ENCODE measurements at places on chromosomes 12 and 14. TPM values are rescaled to one million over a fixed set of nuclear protein-coding genes. Genes with fewer than 3 reads are reported as not detected.

Gene PYGL
- 7.0 TPM for total RNA-seq

- DNase-seq = no peak
Observed at GRCh38 chr12:26800858-26801257, 32.1 kb downstream of the ITPR2 start.

DNA sequence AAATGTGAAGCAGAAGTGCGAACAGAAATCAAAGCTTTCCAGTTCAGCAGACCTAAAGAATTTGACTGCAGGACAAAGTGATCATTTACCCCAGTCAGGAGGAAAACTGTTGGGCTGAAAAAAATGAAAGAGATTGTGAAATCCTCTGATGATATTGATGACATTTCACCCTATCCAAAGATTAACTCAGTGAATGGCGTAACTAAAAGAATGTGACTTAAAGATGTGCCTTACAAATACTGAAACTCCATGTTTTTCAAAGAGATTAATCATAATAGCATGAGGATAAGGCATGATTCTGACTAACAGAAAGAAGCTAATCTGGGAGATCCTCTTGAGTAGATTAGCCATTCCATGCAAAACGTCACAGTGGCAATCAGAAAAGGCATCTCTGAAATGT lies 225.6 kb downstream of the DUSP6 start:
- DNase-seq = no peak

- DNase-seq = no peak
Observed at GRCh38 chr12:59357811-59358210, 238.0 kb upstream of the SLC16A7 start.

Gene OR6C75
- not detected for total RNA-seq

DNA sequence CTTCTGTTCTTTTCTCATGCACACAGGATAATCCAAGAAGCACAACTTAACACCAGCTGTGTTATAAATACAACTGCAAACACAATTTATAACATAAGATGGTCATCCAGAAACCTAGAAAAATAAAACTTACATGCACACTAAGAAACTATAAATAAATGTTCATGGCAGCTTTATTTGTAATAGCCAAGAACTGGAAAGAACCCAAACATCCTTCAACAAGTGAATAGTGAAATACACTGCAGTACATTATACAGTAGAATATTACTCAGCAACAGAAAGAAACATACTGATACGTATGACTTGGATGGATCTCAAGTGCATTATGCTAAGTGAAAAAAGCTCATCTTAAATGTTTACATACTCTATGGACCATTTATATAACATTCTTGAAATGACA lies 132.7 kb downstream of the SPTSSA start:
- no peak for DNase-seq

- no peak for DNase-seq
Observed at GRCh38 chr14:37985826-37986470, 221.8 kb upstream of the SSTR1 start.

Gene MAP3K9
- 1.6 TPM for total RNA-seq

DNA sequence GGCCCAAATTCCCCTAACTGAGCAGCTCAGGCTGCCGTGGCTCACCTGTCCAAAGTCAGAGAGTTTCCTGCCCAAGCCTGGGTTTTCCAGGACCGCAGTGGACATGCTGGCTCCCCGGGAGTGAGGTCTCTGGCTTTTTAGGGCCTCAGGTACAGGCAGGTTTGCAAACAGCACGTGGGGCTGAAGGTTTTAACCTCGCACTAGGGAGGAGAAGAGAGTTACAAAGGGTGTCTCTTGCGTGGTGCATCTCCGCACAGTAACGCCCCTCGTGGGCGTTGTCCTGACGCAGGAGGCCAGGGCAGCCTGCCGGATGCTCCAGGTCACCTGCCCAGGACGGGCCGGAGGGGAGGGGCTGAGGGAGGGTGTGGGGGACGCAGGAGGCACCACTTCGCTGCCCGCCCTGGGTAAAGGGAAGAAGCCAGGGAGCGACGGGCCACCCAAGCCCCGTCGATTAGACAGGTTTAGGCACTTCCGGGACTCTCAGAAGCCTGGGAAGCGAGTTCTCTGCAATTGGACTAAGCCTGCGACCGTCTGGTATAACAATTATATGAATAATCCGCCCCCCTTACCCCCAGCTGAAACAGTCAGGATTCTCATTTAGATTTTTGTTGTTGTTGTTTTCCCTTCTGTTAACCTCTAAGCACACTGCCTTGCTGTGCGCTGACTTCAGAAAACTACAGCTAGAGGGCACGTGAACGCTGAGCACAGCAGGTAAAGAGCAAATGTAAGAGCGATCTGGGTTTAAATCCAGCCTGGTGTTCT lies at the start of gene PAH:
TSS of gene PAH (minus strand) at position 219 of the 762 bp plus-strand sequence. CDS start at position 105, 114 bp downstream.
- no peak for DNase-seq

Gene NAA30
- 26.1 TPM for total RNA-seq

DNA sequence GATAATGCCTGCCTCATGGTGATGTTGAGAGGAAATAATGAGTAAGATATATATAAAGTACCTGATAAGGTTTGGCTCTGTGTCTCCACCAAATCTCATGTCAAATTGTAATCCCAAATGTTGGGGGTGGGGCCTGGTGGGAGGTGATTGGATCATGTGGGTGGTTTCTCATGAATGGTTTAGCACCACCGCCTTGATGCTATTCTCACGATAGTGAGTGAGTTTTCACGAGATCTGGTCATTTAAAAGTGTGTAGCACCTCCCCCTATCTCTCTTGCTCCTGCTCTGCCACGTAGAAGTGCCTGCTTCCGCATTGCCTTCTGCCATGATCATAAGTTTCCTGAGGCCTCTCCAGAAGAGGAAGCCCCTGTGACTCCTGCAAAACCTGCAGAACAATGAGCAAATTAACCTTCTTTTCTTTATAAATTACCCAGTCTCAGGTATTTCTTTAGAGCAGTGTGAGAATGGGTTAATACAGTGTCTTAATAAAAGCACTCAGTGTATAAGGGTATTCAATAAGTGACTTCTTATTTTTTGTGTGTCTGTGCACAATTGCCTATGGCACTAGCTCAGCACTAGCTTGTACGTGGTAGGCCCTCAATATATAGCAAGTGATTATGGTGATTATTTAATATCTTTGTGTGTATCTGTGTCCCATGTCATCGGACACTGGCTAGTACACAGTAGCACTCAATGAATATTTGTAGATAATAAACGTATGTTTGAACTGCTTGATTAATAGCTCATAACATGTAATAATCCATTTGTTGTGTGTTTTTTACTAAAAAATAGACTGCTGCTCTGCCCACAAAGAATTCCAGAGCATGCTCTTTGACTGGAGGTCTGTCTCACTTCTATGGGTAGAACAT lies 138.1 kb upstream of the LMNTD1 start:
- DNase-seq = no peak

Gene KRT2
- total RNA-seq = not detected

Gene NOVA1
- 0.93 TPM for total RNA-seq

DNA sequence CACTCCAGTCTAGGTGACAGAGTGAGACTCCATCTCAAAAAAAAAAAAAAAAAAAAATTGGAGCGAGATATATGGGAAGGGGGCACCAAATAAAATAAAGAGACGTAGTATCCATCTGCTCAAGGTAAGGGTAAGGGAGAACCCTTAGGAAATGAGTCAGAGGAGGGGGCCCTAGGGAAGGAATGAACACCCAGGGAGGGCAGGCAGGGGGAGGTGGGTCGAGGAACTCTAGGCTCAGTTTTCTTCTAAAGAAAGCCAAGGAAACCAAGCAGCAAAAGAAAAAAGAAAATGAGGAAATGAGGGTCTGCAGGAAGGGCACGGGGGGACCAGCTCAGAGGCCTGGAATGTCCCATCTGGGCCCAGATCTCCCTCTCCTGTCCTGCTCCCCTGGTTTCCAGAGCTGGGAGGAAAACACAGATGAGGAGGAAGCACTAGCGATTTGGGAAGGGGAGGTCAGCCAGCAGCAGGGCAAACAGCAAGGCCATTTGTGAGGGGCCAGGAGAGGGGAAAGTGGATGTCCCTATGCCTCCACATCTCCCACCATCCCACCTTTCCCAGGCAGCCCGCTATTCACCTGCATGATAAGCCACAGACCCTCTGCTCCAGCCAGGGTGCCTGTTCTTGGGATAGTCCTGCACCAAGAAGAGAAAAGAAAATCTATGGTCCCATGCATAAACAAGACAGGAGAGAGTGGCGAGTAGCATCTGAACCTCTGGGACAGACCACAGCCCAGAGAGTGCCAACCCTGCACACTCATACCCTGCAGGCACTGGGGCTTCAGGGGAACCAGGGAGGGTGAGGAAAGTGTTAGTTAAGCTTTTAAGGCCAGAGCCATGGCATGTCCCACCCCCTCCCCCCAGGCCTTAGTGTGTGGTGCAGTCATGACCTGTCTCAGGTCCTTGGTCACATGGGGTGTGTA lies 11.9 kb downstream of the SPRYD3 start:
- no peak for DNase-seq

Gene ZDHHC17
- 14.5 TPM for total RNA-seq

DNA sequence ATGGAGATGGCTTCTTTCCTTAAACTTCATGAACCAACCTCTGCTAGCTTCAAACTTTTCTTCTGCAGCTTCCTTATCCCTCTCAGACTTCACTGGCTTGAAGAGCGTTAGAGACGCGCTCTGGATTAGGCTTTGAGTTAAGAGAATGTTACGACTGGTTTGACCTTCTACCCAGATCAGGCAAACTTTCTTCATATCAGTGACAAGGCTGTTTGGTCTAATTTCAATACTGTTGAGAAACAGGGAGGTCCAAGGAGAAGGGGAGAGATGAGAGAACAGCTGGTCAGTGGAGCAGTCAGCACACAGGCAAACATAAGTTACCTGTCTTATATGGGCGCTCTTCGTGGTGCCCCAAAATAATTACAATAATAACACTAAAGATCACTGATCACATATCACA lies 14.9 kb downstream of the SCAF11 start:
- no peak for DNase-seq

DNA sequence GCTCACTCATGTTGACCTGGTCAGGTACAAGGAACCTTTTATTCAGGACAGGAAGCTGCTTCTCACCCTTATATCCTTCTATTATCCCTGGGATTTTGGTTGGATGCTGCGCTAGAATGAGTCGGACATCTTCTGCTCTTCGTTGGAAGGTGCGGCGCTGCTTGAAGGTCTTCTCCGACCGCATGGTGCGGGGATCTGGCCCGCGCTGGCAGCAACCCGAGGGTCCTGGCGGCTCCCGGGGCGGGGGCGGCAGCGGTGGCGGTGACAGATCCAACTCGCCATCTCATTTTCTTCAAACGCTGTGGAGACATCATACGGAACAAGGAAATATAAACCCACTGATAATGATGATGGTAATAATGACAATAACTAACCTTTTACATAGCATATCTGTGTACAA lies 126.3 kb downstream of the ATXN7L3B start:
- no peak for DNase-seq

Gene USP30
- 19.1 TPM for total RNA-seq

DNA sequence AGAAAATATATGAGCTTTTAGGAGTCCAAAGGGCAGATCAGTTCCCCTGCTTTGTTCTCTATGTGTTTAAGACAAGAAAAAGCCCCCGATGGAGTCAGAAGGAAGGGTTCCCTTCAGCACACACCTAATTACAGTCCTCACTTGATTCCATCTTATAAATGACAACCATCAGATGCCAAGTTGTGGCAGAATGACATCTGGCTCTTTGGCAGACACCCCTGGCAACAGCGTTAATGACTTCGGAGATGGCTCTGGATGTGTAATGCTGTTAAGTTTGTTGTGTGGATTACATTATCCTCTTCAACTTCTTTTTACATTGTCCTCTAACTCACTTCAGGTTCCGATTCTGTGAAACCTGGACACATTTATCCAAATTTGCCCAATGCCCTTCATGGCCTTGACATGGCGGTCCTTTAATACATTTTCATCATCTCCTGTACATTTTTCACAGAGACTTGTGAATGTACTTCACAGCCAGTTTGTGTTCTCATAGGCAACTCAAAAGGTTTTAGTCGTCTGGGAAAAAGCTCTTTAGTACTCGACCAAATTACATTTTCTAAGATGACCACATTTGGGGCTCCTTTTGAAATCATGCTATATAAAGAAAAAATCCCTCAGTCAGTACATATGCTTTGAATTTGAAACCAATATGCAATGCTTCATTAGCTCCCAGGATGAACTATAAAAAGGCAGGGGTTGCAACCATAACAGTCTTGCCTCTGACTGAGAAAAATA lies 667.8 kb downstream of the NOVA1 start:
- DNase-seq = no peak

Gene CLEC9A
- total RNA-seq = not detected

- DNase-seq = no peak
Observed at GRCh38 chr12:93679308-93679925, 2.2 kb downstream of the CRADD start.

Gene RNASE4
- total RNA-seq = 19.5 TPM

- DNase-seq = peak; percentile 73
Observed at GRCh38 chr14:101707068-101707842, 54.3 kb upstream of the PPP2R5C start.

Gene DDX47
- 24.1 TPM for total RNA-seq

DNA sequence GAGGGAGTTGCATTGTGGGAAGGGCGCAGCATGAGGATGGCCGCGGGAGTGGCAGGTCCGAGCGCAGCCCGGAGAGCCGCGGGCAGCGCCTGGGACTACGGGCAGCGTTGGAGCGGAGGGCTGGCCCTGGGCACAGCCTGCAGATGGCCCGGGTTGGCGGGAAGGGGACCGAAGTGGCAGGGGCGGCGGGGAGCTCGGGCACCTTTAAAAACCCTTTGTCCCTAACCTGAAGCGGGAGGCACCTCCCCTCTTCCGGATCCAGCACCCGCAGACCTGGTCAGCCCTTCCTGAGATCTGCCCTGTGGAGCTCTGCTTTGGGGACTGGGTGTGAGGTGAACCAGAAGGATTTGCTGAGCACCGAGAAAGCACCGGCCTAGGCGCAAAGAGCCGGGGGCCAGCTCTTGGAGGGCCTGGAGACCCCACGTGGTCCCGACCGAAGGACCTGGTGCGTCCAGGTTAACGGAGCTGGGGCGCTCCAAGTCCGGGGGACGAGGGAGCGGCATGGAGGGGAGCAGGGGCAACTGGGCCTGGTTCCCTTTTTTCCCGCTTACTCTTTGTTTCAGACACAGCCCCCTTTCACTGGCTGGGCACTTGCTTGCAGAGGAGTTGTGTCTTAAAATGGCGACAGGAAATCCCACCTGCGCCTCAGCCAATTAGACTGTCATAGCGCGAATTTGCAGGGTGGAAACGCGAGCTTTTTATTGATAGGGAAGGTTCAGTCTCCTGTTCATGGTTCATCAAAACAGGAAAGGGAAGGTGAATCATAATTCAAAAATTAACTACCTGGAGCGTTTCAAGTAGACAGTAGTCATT lies 792 bp upstream of the SLC38A1 start:
- DNase-seq = no peak

GRCh38 chr14:69038455-69039287 lies 59.6 kb upstream of the ACTN1 start:
- DNase-seq = no peak

Gene ELK3
- total RNA-seq = 16.3 TPM

Data from right atrium auricular region (tissue), 2 donors.